RWPE1 (cell line): ENCODE measurements at places on chromosomes 5 and 9.

DNA sequence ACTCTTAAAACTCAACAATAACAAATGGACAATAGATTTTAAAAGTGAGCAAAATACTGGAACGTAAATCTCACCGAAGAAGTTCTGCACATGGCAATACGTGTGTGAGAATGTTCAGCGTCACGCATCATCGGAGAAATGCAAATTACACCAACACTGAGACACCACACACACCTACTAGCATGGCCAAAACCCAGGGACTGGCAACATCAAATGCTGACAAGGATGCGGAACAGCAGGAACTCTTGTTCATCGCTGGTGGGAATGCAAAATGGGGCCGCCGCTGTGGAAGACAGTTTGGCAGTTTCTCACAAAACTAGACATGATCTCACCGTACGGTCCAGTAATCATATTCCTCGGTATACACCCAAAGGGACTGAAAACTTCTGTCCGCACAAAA, 21.6 kb upstream of the CLPTM1L start:
- no peak for DNase-seq

- no peak for DNase-seq
These were observed 33.8 kb upstream of the ANXA2R start for GRCh38 chr5:43073597-43074546.

GRCh38 chr9:35651956-35652828, 1.5 kb upstream of the SIT1 start:
- no peak for DNase-seq

- DNase-seq: no peak
These were observed 1.6 kb downstream of the DCTN4 start for GRCh38 chr5:150757087-150757649.

DNA sequence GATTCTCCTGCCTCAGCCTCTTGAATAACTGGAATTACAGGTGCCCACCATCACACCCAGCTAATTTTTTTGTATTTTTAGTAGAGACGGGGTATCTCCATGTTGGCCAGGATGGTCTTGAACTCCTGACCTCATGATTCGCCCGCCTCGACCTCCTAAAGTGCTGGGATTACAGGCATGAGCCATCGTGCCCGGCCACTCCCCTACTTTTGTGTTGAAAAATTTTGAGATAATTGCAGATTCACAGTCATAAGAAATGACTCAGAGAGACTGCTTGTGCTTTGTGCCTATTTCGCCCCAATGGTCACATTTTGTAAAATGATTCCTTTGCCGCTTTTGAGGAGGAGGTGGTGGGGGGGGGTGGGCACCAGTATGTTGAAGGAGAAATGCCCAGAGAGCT, 48.1 kb upstream of the SH3PXD2B start:
- no peak for DNase-seq
